SK-N-SH (cell line): ENCODE measurements at places on chromosomes 7 and 10. TPM values are rescaled to one million over a fixed set of nuclear protein-coding genes. Genes with fewer than 3 reads are reported as not detected.

Gene C10orf53
- polyA plus RNA-seq, result 0.03 TPM in 1 of 2 replicates, not detected in the other

Gene FFAR4
- not detected in 2 replicates for polyA plus RNA-seq

DNA sequence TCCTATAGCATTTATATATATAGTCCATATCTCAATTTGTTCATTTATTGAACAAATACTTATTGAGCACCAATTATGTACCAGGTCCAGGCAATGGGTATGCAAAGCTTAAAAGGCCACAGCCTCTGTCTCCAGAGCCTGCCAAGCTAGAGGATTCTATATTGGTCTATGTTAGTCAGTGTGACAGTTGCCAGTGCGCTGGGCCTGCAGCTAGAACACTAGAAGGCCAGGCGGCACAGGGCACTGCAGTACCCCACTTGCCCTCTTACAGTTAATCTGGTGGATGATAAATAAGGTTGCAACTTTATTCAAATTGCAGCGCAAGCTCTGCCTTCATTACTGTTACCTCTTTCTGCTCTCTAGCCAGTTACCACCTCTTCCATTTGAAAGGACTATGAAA, 68.8 kb downstream of the PPP1R3C start:
- no peak for DNase-seq

DNA sequence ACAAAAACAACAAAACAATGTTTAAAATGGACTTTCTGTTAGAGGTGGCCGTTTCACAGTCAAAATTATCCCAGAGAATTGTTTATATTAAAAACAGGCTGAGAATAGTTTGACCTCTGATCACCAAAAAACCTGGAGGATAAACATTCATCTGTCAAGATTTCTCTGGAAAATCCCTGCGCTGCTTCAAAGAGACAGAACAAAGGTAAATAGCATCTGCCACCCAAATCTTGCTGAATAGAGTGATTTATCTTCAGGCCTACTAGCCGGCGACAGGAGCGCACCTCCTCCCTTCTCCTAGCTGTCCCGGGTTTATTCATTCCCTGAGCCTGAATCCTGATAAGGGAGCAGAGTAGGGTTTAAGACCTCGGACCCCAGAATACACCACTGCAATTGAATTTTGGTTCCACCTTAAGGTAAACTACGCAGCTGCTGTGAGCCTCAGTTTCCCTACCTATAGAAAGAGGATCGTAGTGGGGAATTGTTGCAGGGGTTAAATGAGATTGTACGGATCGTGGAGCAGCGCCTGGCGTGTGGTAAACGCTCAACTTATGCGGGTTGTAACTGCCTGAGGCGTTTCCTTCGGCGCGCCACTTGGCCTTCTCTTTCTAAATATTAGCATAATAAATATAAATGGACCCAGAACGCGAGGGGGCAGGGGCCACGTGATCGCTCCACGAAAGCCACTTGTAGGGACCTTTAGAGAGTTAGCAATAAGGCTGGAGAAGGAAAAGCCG, 498 bp upstream of the ST7 start:
- DNase-seq, result peak; percentile 54

- no peak for DNase-seq
Measured at GRCh38 chr10:130470286-130470685, 334.1 kb downstream of the GLRX3 start.

GRCh38 chr7:102208826-102209225, 77.8 kb upstream of the SH2B2 start:
- no peak for DNase-seq

DNA sequence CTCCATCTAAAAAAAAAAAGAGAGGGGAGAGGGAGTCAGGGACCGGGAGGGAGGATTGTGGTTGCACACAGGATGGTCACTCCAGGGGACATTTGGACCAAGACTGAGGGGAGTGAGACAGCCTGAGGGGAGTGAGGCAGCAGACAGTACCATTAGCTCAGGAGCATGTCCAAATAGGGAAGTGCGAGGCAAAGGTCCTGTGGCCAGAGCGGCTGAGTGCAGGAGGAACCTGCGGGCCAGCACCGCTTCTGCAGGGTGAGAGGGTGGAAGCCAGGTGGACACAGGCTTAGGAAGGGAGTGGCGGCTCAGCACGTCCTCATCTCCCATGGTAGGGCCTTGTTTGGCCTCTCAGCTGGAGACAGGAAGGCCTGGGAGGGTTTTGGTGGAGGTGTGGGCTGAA, 48.9 kb upstream of the PFKFB3 start:
- no peak for DNase-seq

DNA sequence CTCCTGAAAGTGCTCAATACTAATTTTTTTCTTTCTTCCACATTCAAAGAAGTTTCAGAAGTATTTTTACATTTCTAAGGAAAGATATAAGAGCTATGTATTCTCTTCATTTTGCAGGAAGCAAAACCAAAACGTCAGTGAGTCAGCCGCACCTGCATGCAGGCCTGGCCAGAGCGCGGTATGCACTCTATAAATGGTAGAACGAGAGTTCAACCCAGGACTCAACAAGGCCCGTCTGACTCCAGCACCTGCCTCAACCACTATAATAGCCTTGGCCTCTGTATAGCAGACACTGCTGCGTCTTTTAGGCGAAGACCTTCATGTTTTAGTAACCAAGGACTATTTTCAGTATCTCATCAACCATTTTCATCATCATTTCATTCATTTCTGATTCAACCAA, 113.2 kb downstream of the KMT2E start:
- DNase-seq, result no peak
